Activated CD4-positive, CD25-positive, alpha-beta regulatory T cell (primary cell): ENCODE measurements at places on chromosomes 7 and 10.

GRCh38 chr10:8071666-8072065 is 17.2 kb downstream of the GATA3 start:
- no peak for DNase-seq

DNA sequence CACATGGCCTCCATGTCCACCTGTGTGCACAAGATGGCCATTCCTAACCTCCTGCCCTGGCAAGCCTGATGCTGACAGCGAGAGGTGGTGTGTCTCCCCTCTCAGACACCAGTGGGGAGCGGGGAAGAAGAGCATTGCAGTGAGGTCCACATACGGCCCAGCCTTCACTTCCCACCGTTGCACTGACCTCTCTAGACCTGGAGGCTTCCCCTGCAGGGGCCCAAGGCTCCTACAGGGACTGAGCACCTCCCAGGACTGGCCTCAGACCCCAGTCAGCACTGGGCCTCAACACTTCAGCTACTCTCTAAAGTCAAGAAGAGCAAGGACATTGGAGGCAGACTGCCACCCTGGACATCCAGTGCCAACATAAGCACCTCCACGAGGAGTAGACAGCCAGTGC is 15.9 kb downstream of the STK32C start:
- no peak for DNase-seq

DNA sequence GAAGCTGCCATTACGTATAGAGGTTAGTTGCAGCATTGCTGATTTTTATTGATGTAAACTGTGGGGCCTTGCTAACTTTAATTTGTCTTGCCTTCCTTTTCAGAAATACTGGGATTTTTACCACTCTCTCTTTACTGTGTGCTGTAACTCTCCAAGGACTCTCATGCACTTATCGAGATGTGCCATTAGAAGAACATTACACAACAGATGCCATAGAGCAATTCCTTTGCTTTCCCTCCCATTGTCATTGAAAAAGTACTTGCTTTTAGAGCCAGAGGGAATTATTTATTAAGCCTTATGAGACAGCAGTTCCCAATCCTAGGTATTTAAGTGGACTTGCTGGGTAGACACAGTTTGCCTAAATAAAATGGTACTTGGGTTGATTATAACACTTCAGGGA is 51.7 kb downstream of the ASB4 start:
- no peak for DNase-seq

GRCh38 chr7:28990200-28990960 is 32.2 kb upstream of the TRIL start:
- DNase-seq, result no peak

- no peak for DNase-seq
Observed at GRCh38 chr7:86643561-86644281, at the start of gene GRM3. GRM3 (plus strand) TSS chr7:86643909; CDS start chr7:86765146, 121,237 bp downstream.

DNA sequence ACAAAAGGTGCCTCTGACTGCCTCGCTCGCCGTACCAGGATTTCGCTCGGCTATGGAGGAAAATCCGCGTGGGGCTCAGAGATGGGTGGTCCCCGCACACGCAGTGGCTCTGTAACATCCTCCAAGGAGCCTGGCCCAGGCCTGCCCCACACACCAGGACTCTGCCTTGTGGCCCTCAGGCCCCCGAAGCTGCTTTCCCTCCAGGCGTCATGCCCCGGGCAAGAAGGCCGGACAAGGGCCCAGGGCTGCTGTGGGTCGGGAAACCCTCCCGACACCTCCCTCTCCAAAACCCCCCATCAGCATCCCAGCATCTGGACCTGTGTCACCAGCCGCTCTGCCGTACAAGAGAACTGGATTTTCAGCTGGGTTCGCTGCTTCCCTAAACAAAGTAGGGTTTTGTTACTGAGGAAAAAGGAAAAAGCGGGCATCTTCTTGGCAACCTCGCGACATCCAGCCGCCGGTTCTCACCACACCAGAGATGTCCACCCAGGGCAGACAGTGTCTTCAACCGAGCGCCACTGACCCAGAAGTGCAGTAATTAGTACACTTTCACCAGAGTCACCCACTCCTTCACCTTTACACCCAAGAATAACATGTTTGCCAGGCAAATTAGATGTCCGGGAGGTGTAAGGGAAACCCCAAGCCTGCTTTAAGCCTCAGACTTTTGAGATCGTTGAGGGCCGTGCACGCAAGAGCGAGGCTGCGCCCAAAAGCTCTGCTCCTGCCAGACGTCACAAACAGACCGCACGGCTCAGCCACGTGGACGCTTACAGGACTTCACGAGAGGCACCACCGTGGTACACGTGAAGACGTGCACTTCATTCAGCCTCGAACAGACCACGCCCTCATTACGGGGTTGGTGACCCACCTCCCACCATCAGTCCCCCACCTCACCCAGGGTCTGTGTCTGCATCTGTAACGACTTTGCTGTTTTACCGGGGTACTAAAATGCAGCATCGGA is 62.2 kb downstream of the DIP2C start:
- DNase-seq, result no peak

DNA sequence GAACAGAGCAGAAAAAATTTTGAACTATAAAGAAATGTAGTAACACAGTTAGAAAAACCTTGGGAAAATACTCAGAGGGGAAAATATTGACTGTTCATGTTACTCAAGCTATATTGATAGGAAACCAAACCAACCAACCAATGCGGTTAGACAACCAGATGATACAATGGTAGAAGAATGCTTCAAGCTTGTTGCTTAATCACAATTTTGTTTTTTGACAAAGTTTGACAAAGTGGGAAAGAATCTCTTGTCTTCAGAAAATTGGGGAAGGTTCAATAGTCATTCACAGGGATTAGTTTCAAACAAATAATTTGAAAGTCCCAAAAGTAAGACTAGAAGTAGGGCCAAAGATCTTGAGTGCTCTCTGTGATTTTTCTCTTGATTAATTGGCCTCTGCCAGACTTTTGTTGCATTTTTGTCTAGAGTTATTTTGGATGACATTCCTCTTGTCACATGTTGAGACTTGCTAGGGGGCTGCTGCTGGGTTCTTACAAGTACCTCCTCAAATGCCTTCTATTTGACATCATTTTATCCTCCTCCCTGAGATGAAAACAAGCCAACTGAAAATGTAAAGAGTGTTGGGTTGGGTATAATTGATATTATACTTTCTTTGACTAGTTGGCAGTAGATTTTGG is 233.1 kb upstream of the PHYHIPL start:
- DNase-seq, result no peak

DNA sequence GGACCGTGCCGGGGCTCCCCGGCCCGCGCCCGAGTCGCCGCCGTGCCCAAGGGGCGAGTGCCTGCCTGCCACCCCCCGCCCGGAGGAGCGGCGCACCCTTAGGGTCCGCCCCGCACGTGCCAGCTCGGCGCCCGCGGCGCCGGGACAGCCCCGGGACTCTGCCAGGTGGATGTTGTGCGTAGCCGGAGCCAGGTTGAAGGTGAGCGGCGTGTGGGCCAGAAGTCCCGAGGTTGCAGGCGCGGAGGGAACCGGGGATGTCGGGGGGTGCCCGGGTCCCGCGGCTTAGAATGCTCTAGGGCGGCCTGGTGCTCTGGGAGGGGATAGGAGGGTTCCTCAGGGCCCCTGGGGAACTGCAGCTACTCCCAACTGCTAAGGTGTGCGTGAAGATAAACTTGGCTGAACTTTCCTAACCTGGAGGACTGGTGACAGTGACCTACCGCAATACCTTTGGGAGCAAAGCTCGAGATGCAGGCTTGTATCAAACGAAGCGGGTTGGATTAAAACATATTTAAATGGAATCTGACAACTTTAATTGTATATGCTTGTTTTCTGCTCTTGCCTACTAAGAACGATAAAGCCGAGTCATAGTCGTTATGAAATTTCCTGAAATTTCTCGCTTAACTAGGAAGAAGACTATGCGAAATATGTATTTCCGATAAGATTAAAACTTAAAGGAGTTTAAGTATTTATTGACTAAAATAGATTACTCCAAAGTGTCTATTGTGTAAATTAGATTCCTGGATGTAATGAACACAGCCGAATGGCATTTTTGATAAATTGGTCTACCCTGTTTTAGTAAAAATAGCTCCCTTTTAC is at the start of gene CUX1:
Gene CUX1 (plus strand): TSS at position 156 of the 816 bp plus-strand sequence. CDS start 14 bp downstream, at position 170.
- no peak for DNase-seq

DNA sequence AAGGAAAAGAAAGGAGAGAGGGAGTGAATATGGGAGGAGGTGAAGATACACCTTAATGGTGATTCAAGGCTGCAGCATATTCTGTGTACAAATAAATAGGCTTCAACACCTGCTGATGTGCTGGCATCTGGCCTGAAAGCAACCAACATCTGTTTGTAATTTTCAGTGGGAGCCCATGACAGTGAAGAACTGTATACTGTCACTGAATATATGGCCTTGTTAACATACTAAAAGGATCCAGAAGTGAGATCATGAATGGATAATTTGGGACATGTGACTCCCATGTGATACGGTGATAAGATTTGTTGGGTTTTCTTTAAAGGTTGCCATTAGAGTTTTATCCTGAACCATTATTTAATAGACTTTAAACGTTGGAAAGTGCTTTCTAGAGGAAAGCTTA is 459.3 kb downstream of the CNTNAP2 start:
- DNase-seq, result no peak

DNA sequence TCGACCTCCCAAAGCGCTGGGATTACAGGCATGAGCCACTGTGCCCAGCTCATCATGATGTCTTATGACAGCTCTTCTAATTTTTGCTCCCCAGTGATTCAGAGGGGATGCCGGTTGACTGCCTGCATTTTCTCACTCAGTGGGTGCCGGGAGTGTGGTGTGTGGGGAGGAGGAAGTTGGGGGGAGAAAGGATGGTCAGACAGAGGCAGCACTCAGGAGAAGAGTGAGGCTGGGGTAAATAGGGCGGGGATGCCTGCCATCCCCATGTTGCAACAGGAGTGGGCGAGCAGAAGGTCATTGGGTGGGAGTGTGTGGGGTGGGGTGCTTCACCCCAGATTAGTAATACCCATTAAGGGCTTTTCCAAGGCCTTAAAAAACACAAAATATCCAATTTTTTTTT is 3.5 kb upstream of the CCL24 start:
- DNase-seq, result no peak

- DNase-seq, result no peak
Observed at GRCh38 chr7:141071855-141072547, 1.9 kb upstream of the TMEM178B start.

DNA sequence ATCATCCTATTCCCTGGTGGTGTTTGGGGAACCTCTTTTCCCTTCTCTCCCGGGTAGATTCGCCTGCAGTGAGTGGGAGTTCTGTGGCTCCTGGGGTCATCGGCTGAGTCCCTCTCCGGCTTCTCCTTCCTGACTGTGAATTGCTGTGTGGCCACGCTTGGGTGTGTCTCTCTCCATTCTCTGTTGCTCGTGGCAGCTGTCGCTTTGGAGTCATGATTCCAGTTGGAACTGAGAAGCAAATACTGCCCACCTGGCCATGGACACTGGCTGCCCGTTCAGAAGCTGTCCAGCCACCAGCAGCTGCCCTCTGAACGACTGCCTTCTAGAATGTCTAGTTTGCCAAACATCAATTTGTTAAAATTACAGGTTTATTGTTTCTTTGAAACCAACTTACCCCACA is 23.1 kb upstream of the PITRM1 start:
- DNase-seq, result no peak

- DNase-seq, result no peak
Observed at GRCh38 chr7:6157685-6158423, 114.6 kb downstream of the CYTH3 start.

DNA sequence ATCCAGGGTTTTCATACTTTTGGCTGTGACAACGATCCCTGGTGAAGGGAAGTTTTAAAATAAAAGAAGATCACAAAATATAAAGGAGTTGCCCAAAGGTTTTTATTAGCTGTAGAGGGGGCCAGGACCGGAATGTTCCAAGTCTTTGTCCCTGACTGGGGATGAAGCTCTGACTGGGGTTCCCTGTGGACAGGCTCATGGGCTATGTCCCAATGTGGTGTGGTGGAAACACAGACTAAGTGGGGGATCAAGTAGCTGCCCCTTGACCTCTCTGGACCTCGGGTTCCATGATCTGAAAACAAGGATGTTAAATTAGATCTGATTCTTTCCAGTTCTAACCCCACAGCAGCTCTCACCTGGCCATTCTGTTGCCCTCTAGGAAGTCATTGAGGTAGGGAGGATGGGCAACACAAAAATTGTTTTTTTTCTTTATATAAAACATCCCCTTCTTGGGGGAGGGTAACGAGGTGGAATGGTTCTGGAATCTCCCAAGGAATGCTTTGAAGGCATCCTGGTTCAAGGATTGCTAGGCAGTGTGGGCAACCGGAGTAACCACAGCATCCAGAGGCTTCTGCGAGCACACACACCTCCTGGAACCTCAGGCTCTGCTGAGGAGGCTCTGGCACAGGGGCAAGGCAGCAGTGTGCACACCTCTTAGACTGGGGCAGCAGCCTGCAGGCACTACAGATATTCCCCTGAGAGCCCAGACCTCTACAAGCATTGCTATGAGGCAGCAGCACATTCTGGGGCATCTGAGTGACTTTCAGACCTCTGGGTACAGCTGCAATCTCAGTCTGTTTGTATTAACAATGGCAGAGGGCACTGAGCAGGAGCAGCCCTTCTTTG is 21.4 kb upstream of the CRYGN start:
- no peak for DNase-seq

DNA sequence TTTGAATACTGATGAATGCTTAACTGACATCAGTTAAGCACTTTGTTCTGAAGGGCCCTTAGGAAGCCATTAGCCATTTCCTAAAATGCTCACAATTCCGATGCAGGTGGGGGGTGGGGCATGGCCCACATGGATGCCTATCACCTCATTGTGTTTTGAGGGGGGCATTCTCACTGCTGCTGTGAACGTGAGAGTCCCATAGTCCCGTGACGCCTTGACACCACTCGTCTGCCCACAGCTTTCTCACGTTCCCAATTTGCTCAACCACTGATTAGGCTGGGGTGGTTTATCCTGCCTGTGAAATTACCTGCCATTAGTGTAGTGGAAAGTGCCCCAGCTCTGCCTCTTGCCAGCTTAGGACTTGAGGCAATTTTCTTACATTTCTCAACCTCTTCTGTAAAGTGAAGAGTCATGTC is 31.9 kb downstream of the DUSP5 start:
- no peak for DNase-seq

- no peak for DNase-seq
Observed at GRCh38 chr7:96747418-96747940, 37.8 kb upstream of the SEM1 start.

- DNase-seq, result no peak
Observed at GRCh38 chr7:125386211-125386610, 456.6 kb upstream of the POT1 start.

DNA sequence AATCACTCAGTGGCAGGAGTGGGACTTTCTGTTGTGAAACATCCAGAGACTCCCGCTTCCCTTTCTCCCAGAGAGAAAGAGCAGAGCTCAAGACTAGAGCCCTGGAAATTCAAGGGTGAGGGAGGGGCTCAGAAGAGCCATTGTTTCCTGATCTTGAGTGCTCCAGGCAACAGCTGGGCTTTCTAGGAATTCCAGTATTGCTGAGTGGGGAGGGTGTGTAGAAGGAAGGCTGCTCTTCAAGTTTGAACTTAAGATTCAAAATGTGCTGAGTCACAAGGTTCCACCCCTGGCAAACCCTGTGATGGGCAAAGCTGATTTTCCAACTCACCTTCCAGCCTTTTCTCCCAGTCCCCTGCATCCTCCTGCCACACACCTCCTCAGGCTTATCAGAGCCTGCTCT is 42.3 kb upstream of the MSRB2 start:
- DNase-seq, result no peak

GRCh38 chr7:133053321-133053891 is 28.5 kb downstream of the CHCHD3 start:
- no peak for DNase-seq

GRCh38 chr7:43735802-43736603 is 6.7 kb upstream of the COA1 start:
- no peak for DNase-seq

GRCh38 chr7:122305475-122306319 is 1.1 kb upstream of the FEZF1 start:
- DNase-seq, result no peak
